ENCODE measurements at places on chromosomes 6 and 20.
A peak's percentile ranks its signal among the peaks of the same experiment; 100 is the strongest.

GRCh38 chr6:99613409-99613704 lies 6.7 kb downstream of the PRDM13 start:
- peak; percentile 49 for DNase-seq

DNA sequence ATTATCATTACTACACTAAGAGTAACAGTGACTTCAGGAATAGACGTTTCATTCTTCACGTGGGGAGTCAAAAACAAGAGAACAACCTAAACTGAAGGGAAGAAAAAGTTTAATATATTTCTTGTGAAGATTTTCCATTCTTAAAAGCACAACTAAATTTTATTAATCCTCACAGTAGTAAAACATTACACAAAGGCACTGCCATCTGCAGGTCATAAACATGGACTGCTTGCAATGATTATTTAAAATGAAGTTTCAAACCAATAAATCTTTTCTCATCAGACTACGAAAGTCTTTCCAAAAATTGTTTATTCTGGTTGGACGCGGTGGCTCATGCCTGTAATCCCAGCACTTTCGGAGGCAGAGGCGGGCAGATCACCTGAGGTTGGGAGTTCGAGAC lies 2.6 kb downstream of the NCOA5 start:
- DNase-seq: no peak

DNA sequence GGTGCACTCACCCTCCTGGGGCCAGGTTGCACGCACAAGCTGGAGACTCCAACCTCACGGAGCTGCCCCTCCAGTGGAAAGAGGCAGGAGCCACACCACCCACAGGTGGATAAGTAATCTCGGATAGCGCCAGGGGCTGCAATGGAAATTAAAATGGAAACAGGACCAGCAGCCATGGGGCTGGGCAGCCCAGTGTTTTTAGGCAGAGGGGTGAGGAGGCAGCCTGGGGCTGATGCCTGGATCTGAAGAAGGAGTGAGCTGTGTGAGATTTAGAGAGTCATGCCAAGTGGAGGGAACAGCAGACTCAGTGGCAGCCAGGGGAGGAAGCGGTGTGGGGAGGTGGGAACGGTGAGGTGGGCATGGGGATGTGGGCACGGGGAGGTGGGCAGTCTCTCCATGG lies 275.6 kb downstream of the SMOC2 start:
- DNase-seq: no peak

DNA sequence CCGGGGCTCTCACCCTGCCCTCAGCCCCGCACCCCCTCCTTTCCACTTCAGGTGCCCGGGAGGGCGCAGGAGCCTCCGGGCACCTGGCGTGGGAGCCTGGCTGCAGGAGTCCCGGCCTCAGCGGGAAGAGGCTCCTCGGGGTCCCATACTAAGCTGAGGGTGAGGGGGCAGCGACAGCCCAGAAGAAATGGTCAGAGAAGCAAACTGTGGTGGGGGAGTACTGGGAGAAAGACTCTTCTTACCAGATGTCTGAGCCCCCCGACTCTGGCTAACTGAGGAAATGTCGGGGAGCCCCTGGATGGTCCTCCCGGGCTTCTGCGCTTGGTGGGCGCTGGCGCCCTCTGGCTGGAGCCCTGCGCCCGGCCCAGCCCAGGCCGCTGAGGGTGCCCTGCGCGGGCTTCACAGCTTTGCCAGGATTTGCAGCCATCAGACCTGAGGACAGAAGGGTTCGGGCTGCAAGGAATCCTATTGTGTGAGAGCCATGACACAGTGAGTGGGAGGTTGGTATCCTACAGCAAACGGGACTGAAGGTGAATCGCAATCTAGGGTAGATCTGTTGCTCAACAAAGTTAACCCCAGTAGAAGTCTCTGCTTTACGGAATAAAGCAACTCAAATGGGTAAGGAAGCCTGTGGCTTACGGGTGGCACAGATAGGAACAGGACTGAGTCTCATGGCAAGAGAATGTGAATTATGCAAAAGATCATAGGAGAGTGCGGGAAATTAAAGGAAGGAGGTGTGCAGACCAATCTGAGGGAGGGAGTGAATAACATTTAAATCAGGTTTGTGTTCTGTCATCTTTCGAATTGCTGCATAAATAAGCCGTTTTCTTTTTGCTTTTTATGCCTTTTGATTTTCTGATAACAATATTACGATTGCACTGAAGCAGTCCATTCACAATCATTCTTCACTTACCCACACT lies 639 bp upstream of the RCAN2 start:
- DNase-seq: no peak

DNA sequence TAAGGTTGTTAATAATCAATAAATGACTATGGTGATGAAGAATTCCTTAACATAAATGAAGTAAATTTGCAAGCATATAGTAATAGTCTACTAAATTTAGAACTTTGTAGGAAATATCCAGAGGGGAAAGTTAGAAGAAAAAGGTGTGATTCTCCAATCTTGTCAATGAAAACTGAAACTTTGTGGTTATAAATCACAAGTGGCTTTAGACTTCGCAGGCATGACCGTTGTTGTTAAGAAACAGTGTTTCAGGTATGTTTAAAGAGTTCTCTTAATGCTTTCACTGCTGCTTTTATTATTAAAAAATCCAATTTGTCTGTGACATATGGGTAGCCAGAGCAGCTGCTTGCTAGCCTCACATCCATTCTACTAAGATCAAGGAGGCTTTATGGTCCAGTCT lies 475.6 kb upstream of the ADGRB3 start:
- no peak for DNase-seq

GRCh38 chr6:151379933-151380847 lies 11.2 kb downstream of the ZBTB2 start:
- peak; percentile 61 for DNase-seq

DNA sequence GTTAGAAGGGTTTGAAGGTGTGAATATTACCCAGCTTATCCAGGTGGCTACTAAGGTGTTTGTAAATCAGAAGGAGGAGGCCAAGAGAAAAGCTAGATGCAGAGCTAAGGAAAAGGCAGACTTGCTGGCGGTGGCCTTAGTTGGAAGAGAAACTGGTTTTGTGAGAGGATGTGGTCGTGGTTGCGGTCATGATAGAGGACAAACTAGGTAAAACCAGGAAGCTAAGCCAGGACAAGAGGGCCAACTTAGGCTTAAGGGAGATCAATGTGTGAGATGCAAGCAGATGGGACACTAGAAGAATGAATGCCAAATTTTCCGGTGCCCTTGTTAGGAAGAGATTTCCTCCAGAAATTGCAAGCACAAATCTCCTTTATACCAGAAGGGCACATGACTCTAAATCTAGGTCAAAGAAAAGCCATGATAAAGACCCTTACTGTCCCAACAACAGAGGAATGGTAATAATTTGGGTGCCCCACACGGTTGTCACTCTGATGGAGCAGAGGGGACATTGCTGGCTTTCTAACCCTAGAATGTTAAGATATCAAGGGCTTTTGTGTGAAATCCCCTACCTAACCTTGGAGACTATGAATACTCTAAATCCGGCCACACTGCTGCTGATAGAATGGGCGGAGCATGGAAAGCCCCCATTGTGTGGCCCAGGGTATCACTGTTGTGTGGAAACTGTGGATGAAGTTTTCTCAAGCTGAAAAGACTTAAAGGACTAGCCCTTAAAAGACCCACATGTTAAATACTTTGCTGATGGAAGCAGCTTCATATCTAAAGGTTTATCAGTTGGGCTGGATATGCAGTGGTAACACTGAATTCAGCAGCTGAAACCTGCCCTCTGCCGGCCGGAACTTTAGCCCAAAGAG lies 7.8 kb downstream of the IL22RA2 start:
- peak; percentile 43 for DNase-seq

- no peak for DNase-seq
Measured at GRCh38 chr6:24255676-24256075, 102.2 kb downstream of the DCDC2 start.

DNA sequence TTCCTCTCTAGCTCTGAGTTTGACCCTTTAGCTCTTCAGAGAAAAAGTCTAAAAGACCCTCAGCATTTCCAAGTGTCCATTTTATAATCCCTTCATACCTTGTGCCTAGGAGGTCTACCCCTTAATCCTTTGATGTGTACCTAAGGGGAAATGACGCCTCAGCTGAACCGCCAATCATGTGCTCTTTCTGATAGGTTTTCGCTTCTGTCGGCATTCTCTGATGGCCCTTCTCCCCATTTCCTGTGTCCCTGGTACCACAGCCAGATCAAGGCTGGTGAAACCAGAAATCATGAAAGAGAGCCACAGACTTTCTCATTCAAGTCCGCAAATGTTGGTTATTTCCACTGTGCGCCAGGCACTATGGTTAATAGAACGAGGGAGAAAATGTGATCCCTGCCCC lies 333.9 kb downstream of the FARS2 start:
- no peak for DNase-seq

GRCh38 chr6:24125980-24126379 lies at the start of gene NRSN1:
Gene NRSN1, plus strand, starts transcription at chr6:24126215. Its CDS starts 8,113 bp downstream, at chr6:24134328.
- no peak for DNase-seq

DNA sequence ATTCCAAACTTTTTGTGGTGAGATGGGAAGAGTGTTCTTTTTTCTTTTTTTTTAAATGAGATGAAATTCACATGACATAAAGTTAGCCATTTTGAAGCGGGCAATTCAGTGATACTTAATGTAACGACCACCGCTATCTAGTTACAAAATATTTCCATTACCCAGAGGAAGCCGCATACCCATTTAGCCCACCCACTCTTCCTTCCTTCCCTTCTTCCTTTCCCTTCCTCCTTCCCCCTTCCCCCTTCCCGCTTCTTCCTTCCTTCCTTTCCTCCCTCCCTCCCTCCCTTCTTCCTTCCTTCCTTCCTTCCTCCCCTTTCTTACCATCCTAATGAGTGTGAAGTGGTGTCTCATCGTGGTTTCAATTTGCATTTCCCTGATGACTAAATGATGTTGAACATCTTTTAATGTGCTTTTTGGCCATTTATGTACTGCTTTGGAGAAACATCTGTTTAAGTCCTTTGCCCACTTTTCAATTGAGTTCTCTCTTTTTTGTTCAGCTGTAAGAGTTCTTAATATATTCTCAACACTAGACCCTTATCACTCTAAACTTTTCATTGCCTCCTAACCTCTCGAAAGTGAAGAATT lies 371.1 kb downstream of the FARS2 start:
- DNase-seq: no peak

- DNase-seq: no peak
Measured at GRCh38 chr6:80143419-80143937, 37.0 kb downstream of the BCKDHB start.

DNA sequence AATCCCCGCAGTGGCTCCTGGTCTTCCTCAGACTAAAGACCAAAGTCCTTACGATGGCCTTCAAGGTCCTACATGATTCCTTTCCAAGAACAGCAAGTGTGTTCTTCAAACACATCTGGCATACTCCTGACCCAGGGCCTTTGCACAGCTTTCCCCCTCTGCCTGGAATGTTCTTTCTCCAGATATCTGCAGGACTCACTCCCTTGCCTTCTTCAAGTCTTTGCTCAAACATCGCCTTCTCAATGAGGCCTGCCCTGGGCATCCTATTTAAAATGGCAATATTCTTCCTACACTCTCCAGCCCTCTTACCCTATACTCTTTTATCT lies 30.2 kb downstream of the VEGFA start:
- DNase-seq: no peak

DNA sequence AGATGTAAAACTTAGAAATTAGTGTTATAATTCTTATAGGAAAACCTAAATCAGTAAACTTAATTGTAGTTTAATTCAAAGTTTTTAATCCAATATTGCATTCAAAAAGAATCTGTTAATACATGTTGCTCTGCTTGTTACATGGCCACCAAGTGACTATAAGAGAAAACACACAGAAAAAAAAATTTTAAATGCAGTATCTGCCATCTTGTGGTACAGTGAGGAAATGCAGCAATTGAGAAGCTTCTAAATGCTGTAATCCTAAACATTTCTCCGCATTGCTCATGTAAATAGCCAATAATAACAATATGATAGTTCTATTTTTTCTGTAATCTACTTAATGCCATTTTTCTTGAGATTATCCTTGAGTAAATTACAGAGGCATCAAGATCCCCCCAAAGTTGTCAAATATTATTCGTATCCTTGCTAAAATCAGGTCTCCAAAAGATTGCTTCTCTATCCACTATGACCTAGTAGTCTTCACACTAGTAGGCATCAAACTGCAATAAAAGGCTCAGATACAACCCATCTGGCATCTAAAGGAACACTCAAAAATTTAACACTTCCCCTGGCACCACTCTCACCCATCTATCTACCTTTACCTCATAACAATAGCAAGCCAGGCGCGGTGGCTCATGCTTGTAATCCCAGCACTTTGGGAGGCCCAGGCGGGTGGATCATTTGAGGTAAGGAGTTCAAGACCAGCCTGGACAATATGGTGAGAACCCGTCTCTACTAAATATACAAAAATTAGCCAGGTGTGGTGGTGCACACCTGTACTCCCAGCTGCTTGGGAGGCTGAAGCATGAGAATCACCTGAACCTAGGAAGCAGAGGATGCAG lies 34.6 kb downstream of the HDAC2 start:
- DNase-seq: peak; percentile 47

DNA sequence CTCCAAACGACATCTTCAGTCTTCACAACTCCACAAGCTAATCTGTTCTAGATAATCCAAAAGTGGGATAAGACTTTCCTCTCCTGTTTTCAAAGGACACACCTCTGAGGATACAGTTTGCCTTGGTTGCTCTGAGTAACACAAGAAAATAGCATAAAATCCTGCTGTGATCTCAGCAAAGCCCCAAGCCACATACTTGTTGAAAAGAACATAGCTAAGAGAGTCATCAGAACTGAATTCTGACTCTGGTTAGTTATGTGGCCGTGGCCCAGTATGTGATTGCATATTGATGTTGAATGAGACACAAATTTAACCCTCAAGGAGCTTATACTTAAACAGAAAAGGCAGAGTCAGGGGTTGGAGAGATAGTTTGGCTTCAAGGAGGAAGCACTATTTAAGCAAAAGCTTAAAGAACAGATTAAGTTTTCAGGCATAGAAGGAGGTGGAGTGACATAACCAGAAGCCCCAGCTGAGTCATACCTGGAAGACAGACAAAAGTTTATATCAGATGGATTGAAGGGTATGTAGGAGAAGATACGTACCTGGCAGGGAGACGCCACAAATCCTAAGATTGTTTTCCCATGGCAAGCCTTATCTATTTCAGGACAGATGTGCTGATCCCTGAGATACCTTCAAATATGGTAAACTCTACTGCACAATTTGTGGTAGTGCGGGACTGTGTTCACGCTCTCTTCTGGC lies 41.2 kb downstream of the OPN5 start:
- no peak for DNase-seq

GRCh38 chr6:63677282-63677681 lies 41.7 kb downstream of the PHF3 start:
- DNase-seq: no peak

DNA sequence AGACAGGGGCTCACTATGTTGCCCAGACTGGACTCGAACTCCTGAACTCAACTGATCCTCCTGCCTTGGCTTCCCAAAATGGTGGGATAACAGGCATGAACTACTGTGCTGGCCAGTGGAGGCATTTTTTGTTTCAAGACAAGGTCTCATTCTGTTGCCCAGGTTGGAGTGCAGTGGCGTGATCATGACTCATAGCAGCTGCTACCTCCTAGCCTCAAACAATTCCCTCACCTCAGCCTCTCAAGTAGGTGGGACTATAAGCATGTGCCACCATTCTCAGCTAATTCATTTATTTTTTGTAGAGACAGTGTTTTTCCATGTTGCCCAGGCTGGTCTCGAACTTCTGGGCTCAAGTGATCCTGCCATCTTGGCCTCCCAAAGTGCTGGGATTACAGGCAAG lies 17.2 kb downstream of the ENPP3 start:
- no peak for DNase-seq
